ENCODE measurements at places on chromosomes 16 and 17.

GRCh38 chr16:84672276-84673202, 24.2 kb downstream of the KLHL36 start:
- peak; percentile 82 for DNase-seq

GRCh38 chr16:73951481-73951880, 345.1 kb upstream of the PSMD7 start:
- no peak for DNase-seq

DNA sequence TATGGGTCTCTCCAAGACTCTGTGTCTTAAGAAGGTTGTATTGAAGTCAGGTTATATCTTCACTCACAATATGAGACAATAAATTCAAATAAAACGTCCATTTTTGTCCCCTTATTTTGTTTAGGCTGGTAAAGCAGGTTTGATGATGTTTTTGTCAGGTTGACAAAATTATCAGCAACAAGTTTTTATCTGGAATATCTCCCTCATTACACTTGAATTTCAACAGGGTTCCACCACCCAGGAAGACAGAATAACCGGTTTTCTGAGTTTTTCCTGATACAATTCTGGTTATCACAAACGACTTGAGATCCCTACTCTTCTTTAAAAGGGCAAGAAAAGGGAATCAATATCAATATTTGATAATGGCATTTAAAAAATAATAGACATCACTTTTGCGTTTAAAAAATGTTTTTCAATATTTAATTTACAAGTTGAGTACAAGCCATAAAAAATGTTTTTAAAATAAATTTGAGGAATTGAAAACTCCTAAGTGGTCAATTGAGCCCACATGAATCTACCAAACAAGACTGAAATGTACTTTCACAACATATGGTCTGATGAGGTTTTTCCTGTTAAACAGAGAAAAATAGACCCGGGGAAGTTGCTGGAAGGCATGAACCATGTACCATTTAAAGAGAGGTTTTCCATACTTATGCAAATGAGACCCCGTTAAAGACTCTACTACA, 1.4 kb upstream of the ATP6V0A1 start:
- no peak for DNase-seq

- DNase-seq = no peak
Measured at GRCh38 chr17:73308017-73308823, 3.6 kb downstream of the CDC42EP4 start.

- no peak for DNase-seq
Measured at GRCh38 chr17:41048441-41048840, 1.3 kb upstream of the KRTAP2-1 start.

DNA sequence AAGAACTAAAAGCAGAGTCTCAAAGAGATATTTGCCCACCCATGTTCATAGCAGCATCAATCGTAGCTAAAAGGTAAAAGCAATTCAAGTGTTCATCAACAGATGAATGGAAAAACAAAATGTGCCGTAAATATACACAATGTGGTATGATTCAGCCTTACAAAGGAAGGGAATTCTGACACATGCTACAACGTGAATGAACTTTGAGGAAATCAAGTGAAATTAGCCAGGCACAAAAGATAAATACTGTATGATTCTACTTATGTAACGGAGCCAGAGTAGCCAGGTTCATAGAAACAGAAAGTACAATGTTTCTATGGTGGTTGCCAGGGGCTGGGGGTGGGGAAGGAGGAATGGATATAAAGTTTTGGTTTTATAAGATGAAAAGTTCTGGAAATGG, 57.8 kb upstream of the IL34 start:
- DNase-seq = no peak
